ENCODE measurements at places on chromosomes 4 and X.

- no peak for DNase-seq
Observed at GRCh38 chr4:185752872-185753271, 59.1 kb downstream of the SORBS2 start.

DNA sequence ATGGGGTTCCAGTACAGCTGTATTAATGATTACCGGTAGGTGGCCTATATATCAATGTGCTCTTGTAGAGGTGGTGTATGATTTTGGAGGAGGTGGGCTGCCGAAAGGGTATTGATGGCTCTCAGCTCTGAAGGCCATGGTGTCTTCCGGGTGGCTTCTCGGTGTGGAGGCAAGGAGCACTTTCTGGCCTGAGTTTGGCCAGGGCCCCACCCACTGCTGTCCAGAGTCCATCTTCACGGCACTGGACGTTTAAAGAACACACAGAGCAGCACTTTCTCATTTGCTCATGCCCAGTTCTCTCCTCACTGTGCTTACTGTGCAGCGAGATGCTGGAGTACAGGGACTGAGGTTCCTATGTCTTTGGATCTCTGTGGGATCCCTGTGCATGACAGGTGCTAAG lies 16.1 kb downstream of the BST1 start:
- no peak for DNase-seq

GRCh38 chr4:184039963-184040383 lies 134.9 kb downstream of the STOX2 start:
- DNase-seq, result no peak

DNA sequence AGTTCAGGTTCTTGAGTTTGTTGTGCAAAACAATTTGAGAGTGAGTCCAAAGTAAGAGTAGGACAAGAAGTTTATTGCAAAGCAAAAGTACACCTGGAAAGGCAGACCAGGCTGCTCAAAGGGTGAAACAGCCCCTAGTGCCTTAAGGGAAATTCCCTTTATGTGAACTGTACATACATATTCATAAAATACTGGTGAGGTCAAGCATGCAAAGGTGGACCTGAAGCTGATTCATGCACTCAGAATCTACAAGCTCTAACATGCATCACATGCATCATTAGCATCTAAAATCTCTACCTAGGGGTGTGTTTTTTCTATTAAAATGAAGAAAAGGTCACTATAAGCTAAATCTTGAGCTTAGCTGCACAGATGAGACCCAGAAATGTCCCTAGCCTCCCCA lies 266.9 kb downstream of the SPATA18 start:
- DNase-seq, result no peak

DNA sequence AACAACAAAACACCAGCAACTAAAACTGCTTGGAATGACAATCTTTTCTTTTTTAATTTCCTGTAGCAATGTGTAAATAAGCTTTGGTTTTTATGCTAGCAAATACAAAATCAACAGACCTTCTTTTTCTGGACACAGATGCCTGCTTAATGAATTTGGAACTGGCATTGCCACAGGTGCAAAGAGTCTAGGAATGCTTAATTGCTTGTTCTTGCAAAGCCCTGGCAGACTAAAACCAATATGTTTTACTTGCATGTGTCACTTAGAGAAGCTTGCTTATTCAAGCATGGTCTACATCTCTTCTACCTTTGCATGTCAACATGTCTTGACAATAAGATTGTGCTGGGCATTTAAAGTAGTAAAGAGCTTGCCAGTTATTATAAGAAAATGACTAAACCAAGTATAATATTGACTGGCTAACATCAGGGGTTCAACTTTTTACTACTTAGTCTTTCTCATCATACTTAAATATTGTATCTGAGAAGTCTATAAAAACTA lies 656.7 kb upstream of the NDST4 start:
- no peak for DNase-seq

- DNase-seq, result no peak
Observed at GRCh38 chrX:38577738-38578137, 16.4 kb downstream of the TSPAN7 start.

DNA sequence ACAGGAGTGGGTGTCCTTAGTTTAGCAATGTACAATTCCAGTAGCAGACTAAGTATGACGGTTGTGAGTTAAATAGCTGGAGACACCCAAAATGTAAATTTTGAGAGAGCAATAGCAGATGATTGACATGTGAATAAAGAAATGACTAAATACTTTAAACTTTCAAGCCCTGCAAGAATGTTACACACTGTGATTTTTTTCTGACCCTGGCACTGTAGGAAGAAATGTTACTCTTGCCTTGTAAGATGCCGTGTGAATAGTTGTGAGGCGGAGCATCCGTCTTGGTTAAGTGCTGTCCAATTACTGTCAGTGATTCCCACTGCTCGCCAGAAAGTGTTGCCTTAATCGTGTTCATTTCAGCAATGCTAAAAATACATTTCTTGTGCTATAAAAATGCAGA lies 1248.1 kb downstream of the RAPGEF2 start:
- no peak for DNase-seq

DNA sequence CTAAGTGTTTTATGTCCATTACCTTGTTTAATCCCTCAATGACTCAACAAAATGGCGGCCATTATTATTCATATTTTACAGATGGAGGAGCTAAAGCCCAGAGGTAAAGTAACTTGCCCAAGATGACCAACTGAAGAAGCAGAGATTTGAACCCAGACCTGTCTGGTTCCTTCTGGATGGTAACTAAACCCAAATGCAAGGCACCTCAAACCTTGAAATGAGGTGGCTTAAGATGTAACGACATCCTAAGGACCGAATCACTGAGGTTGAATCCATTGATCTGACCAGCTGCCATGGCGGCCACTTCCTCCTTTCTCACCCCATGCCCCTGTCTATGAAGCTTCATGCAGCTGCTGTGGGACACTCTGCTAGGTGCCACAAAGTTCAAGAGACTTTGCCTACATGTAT lies 932 bp downstream of the TLR10 start:
- DNase-seq, result no peak

DNA sequence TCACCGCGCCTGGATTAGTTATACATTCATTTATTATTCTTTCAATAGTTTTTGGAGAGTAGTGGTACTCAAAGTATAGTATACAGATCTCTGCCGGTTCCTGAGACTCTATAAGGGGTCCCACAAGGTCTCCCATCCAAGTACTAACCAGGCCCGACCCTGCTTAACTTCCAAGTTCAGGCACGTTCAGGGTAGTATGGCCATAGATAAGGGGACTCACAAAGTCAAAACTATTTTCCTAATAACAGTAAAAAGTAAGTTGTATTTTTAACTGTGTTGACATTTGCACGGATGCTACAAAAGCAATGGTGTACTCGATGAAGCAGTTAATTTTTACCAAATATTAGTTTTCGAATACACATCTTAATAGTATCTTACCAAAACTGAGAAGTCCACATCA lies 84.4 kb upstream of the STK26 start:
- DNase-seq, result no peak

GRCh38 chr4:153497988-153498967 lies 32.1 kb downstream of the TMEM131L start:
- no peak for DNase-seq

GRCh38 chr4:85676850-85677590 lies 202.1 kb downstream of the ARHGAP24 start:
- DNase-seq, result no peak

DNA sequence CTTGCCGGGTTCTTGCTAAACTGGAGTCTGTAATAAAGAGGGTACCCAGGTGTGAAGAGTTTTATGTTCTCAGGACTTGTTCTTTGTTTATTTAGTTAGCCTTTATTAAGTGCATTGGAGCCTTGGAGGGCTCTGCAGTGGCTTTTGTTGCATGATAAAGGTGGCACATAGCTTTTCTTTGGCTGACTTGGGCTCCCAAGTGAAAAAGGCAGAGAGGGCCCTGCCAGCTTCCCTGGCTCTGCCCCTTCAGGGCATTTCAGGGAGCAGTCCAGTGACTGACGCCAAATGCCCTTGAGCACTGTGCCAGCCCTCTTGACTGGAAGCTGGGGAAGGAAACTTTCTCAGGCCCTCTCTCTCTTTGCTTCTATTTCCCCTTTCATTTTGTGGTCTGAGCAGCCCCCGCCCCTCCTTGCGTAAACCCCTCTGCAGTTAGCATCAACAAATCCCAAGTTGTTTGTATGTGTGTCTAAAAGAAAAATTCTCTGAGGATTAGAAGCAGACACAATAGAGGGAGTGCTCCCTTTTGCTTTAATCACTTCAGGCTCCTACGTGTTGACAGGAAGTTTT lies 152.2 kb downstream of the NHS start:
- no peak for DNase-seq

DNA sequence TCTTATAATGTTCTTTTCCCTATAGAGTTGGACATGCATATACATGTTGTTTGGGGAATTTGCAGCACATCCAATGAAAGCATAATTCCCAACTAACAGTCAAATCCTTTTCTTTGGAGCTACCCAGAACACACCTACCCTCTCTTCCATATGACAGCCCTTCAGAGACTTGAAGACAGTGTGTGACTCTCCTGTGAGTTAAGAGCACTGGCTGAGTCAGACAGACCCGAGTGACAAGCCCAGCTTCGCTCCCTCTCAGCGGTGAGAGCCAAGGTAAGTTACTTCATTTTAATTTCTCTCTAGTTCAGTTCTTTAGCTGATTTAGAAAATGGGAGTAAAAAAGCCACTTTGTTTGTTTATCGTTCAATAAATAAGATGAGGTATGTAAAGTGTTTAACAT lies 86.3 kb downstream of the RTL9 start:
- no peak for DNase-seq

GRCh38 chr4:48307528-48307927 lies 33.8 kb upstream of the SLAIN2 start:
- no peak for DNase-seq

DNA sequence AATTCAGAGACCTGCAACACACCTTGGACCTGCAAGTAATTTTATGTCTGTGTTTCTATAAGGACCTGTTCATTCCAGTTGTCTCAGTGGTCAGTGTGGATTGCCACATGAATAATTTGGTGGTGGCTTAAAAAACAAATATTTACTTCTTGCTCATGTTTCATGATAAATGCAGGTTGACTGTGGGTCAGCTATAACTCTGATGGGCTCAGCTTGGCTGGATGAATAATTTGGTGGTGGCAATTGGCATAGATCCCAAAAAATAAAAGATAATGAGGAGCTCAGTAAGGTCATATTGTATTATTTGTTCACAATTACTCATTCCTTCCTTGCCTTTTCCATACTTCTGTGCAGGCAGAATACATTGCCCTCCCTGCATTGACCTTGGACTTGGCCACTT lies 18.9 kb upstream of the SCRG1 start:
- no peak for DNase-seq

DNA sequence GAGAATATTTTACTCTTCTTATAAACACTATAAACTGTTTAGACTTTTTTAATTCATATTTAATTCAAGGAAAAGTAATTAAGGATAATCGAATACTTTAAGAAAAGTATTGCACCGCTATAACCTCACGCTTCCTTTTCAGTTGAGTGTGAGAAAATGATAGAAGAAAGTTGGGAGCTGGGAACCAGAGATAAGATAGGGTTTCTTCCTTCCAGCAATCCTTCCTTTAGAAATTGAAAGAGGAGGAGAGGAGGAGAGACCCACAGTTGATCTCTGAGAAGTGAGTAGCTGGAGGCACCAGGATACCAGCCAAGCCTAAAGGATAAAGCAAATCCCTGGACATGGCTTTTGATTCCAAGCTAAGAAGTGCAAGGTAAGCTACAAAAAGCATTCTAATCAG lies 242.3 kb upstream of the NOCT start:
- no peak for DNase-seq

DNA sequence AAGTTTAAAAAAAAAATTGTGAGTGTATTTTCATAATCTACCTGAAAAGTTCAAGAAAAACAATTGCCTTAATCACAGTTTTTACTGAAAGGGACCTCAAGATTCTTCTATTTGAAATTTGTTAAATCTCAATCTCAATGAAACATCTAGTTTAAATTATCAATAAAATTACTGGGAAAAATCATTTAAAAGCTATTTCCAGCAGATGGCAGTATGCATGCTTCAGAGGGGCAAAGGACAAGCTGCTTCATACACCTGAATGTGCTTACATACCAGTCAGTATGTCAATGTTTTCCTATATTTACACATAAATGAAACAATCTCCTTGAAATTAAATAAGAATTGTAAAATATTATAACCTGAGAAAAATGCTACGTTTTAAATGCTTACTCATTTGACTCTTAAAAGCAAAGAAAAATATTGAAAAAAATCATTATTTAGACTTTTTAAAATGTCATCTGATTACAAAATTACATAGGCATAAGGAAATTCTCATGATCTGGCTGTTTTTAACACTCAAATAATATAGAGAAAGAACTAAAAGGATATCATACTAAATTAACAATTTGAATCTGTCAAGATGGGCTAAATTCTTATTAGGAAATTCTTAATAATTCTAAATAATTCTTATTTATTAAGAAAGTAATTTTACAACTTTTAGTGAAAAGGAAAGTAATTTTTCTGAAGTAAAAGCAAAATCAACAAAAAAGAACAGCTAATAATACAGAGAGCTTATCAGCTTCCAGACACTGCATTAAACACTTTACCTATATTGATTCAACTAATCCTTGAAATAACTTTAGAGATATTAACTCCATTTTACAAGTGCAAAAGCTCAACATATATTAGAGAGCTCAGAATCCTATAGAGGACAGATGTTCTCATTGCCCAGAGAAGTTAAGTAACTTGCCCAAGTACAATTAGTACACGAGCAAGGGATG lies 242.1 kb downstream of the ADAMTS3 start:
- no peak for DNase-seq

DNA sequence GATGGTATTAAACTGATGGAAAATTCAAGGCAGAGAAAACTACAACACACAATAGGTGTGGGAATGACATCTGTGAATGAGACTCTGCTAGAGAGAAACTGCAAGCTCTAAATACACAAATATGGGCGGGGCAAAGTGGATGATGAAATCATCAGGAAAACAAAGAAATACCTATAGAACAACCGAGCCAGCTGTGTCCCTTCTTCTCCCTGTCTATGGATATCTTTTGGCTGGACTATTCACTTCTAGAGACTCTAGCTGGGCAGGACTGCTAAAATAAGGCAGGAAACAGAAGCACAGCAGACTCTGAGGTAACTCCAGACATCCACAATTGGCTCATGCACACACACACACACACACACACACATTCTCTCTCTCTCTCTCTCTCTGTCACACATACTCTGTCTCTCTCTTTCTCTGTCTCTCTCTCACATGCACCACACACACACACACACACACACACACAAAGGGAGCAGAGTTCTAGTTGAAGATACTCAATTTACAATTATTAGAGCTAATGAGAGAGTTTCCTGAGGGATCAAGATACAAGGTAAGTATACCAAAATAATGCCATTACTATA lies 27.2 kb upstream of the EDNRA start:
- no peak for DNase-seq

- no peak for DNase-seq
Observed at GRCh38 chr4:6984612-6985425, 58.4 kb upstream of the TADA2B start.

GRCh38 chrX:133653358-133653757 lies 238.1 kb upstream of the GPC4 start:
- no peak for DNase-seq

DNA sequence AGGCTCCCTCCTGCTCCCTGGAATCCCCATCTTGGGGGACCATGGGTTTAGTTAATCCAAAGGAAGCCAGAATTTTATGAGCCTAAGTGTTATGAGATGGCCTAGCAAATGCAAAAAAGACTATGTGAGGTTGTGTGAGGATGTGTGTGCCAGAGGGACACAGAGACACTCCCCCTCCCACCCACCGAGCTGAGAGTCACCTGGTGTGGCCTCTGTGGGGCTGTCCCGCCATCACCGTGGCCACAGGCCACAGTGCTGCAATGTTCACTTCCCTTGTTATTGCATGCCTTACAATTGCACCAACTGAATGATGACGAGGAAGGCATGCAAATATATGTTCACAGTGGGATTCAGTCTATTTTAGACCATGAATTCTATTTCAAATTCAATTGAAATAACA lies 601 bp upstream of the FGFBP2 start:
- peak; percentile 19 for DNase-seq

All from activated CD4-positive, alpha-beta T cell treated with anti-CD3 and anti-CD28 coated beads for 24 hours (primary cell).